HL-60 (cell line): ENCODE measurements at places on chromosomes 6 and 20.

GRCh38 chr6:92507552-92507951, 911.8 kb downstream of the EPHA7 start:
- no peak for DNase-seq

- DNase-seq, result peak; percentile 25
Measured at GRCh38 chr6:113428702-113429101, 428.4 kb upstream of the MARCKS start.

DNA sequence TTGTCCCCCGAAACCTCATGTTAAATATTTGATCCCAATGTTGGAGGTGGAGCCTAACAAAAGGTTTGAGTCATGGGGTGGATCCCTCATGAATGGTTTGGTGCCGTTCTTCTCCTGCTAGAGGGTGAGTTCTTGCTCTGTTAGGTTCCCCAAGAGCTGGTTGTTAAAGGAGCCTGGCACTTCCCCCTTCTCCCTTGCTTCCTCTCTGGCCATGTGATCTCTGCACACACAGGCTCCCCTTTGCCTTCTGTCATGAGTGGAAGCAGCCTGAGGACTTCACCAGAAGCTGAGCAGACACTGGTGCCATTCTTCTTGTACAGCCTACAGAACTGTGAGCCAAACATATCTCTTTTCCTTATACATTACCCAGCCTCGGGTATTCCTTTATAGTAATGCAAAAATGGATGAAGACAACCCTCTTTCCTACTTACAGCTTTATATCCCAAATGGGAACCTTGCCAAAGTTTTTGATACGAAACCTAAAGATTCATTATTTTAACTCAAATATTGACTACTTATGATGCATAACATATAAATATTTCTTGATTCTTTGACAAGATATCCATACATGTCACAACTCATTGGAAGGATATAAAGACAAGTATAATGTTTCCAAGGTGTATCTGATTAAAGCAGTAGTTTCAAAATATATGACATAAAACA, 61.0 kb downstream of the RNF182 start:
- peak; percentile 6 for DNase-seq

DNA sequence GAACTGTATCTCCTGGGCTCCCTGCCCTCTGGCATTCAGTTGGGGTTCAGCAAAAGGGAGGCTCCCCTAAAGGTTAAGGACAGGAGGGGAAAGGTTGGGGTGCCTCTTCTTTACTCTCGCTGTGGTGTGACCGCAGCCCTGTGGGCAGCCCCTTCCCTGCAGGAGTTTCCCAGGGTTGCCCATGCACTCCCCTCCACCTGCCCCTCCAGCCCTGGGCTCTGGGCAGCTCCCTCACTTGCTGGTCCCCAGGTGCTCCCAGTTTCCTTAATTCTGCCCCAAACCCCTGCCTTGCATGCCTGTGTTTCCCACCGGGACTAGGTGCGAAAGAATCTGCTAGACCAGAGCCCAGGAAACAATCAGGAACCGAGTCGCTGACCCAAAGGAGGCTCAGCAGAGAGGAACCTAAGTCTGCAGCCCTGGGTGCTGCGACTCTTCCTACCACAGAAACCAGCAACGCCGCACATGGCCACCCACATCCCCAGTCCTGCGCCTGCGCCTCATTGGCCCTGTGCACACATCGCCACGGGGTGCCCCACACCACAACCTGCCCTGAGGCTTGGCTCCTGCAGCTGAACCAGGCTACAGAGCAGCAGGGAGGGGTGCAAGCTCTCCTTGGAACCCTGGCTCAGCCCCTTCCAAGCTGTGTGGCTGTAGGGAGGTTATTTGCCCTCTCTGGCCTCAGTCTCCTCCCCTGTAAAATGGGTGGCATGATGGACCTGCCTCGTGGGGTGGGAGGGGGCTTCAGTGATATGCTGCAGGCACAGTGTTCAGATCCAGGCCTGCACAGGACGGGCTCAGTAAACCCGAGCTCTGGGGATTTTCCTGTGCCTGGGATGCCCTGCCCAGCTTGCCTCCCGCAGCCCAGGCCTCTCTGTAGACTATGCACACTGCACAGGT, 487.6 kb downstream of the PREX1 start:
- DNase-seq, result no peak

- DNase-seq, result peak; percentile 66
Measured at GRCh38 chr6:163354761-163355425, 59.6 kb upstream of the QKI start.

GRCh38 chr6:19895866-19896692, 58.9 kb downstream of the ID4 start:
- no peak for DNase-seq

GRCh38 chr6:154919806-154920205, 75.3 kb upstream of the TIAM2 start:
- no peak for DNase-seq

GRCh38 chr20:41181567-41181966, 44.2 kb downstream of the PLCG1 start:
- no peak for DNase-seq

DNA sequence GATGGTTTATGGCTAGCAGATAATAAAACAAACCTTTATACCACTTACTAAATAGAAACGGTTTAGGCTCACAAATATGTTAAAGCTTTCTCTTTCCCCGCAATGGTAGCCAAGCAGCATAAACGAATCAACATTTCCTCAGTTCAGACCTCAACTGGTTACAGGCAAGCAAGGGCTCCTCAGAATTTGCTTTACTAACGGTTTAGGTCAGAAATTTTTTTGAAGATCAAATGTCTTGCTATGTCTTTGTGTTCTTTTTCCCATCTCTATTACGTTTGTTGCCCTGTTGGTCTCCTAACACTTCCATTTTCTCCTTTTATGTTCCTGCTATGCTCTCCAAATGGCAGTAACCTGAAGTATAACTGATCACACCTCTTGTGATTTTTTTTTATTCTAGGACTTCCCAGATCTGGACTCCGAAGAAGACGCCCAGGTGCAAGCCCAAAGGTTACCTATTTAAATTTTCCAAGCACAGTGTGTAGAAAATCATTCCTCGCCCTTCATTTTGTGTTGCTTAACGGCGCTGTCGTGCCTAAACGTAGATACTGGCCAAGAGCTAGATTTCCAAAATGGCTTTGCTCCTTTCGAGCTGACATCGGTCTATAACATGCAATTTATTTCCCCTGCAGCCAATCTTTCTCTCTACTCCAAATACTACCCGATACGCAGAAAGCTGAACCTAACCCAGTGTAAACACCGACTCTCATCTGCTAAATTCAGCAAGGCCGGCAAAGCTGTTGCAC, 717 bp upstream of the ASF1A start:
- peak; percentile 51 for DNase-seq

GRCh38 chr6:131368198-131368911, 204.7 kb upstream of the ARG1 start:
- no peak for DNase-seq

GRCh38 chr6:69084746-69085335, 449.8 kb downstream of the ADGRB3 start:
- no peak for DNase-seq

DNA sequence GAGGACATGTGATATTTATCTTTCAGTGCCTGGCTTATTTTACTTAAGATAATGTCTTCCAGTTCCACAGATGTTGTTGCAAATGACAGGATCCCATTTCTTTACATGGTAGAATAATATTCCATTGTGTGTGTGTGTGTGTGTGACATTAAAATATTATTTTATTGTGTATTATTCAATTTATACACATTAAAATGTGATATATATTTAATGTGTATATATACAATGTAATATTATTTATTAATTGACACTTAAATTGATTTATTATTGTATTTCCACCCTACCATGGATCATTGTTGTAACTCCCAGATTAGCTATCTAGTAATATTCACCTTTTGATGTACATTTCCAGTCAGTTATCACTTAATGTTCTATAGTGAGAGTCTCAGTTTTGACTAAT, 1422.5 kb upstream of the ADGRB3 start:
- DNase-seq, result no peak

GRCh38 chr6:6497976-6498375, 90.5 kb upstream of the LY86 start:
- DNase-seq, result no peak

DNA sequence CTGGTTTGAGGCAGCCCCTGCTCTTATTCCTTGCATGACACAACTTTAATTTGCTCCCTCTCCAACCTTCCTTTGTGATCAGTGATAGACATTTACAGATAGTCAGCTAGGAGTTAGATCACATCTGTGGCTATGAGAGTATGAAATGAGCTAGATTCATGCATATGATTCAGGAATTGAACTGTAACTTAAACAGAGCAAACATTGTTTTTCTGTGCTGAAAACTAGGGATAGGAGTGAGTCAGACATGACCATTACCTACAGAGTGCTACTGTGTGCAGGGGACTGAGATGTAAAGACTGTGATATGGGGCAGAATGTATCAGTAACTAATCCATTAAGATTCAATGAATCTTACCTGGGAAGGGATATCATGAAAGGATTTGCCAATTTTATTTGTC, 279.4 kb upstream of the SPTLC3 start:
- DNase-seq, result no peak
